Stomach (tissue), 19 donors: ENCODE measurements at places on chromosomes 12 and 14. TPM values are rescaled to one million over a fixed set of nuclear protein-coding genes. Genes with fewer than 3 reads are reported as not detected.

- no peak overlapping the region for H3K27ac ChIP-seq
- no peaks in the 10 kb centered on the region for H3K27me3 ChIP-seq
- peak; percentile 50 for DNase-seq
- peaks cover 6% of the 10 kb centered on the region for H3K36me3 ChIP-seq
- H3K4me3 ChIP-seq: no peak overlapping the region
These were observed 54.1 kb downstream of the BEGAIN start for GRCh38 chr14:100532906-100533655.

- no peaks in the 10 kb centered on the region for H3K27me3 ChIP-seq
- no peaks in the 10 kb centered on the region for H3K36me3 ChIP-seq
- no peak overlapping the region for H3K4me3 ChIP-seq
- DNase-seq: no peak
These were observed 8.3 kb upstream of the ZNF641 start for GRCh38 chr12:48358937-48359513.

- H3K4me3 ChIP-seq: no peak overlapping the region
- no peak for DNase-seq
- H3K27ac ChIP-seq: no peak overlapping the region
- H3K4me1 ChIP-seq: no peaks in the 10 kb centered on the region
These were observed 23.0 kb upstream of the AMN start for GRCh38 chr14:102899516-102899900.

DNA sequence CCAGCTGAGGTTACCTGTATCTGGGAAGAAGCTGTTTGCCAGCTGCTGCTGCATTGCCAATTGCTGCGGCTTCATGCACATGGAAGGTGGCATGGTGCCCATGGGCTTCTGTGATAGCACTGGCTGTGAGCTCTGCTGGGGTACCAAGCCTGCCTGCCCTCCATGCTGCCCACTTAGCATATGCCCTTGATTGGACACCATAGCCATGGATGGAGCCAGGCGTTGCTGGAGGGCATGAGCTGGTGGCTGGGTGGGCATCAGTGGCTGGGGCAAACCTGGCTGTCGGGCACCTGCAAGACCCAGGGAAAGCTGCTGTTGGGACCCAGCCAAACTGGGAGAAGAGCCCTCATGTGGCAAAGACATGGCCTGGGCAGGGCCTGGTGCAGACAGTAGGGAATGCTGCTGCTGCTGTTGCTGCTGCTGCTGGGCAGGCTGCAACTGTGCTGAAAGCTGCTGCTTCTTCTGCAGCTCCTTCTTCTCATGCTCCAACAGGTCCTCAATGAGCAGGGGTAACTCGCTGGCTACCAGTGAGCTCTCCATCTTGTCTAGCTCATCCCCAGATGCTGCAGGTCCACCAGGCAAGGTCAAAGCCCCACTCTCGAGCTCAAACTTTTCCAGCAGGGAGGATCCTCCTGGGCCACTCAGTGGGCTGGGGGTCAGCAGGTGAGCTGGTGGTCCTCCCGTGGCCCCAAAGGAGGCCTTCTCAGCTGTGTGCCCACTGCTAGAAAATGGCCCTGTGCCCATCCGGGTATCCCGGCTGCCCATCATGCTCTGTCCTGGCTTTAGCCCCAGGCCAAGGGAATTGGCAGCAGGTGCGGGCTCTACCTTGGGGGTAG is 18.8 kb upstream of the PRKAG1 start:
- H3K36me3 ChIP-seq: peaks cover 98% of the 10 kb centered on the region
- H3K4me1 ChIP-seq: no peaks in the 10 kb centered on the region
- H3K4me3 ChIP-seq: no peak overlapping the region
- no peak for DNase-seq
- no peaks in the 10 kb centered on the region for H3K27me3 ChIP-seq

GRCh38 chr12:88391556-88391955 is 188.7 kb downstream of the KITLG start:
- no peaks in the 10 kb centered on the region for H3K4me1 ChIP-seq
- no peak overlapping the region for H3K4me3 ChIP-seq
- no peaks in the 10 kb centered on the region for H3K36me3 ChIP-seq
- no peak for DNase-seq

DNA sequence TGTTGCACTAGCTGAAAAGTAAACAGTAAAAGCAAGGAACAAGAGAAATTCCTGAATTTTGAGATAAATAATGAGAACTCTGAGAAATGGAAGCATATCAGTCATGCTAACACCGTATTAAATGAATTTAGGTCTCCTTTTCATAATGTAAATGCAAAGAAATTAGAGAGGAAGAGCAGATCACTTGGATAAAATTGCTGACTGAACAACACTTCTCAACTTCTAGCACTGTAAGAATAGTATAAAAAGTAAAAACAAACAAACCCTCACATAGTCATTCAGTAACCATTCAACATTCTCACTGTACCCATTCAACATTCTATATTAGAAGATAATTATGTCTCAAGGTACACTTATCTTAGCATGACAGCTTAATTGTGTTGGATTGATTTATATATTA is 217.3 kb upstream of the LRFN5 start:
- H3K27ac ChIP-seq: no peak overlapping the region
- no peak for DNase-seq
- no peak overlapping the region for H3K4me3 ChIP-seq
- H3K4me1 ChIP-seq: no peaks in the 10 kb centered on the region
- H3K27me3 ChIP-seq: no peaks in the 10 kb centered on the region

- no peak overlapping the region for H3K4me3 ChIP-seq
- no peaks in the 10 kb centered on the region for H3K27me3 ChIP-seq
- peak overlapping the region; percentile 89 for H3K27ac ChIP-seq
- DNase-seq: peak; percentile 36
These were observed 18.1 kb upstream of the NEK9 start for GRCh38 chr14:75144944-75145343.

DNA sequence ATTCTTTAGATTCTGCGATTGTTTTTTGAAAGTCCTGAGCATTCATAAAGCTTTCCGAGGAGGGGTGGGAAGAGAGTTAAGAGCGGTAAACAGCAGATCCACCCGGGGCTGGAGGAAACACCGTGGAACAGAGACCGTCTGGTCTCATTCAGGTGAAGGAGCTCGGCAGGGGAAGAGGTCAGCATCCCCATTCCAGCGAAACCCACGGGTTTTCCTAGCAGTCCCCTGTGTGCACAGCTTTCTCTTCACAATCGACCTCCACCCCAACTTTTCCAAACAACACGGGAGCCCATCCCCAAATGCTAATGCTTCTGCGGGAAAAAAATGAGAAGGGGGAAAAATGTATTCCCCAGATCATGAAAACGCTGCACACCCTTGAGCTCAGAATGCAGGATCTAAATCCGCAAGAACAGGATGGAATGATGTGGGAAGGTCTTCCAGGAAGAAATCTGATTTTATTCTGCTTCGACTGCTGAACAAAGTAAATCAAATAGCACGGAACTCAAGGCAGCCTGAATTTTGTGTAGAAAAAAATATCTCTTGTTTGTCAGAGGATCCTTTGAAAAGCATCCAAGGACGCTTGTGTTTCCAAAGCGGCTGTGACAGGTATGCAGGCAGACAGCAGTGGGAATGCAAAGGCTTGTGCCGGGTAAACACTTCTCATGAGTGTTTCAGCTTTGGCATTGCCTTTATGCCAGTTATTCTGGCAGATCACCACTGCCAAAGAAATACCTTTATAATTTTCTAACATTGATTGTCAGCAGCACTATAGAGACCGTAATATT is 128.8 kb downstream of the NDUFA12 start:
- peaks cover 3% of the 10 kb centered on the region for H3K27me3 ChIP-seq
- peaks cover 23% of the 10 kb centered on the region for H3K4me1 ChIP-seq
- H3K36me3 ChIP-seq: no peaks in the 10 kb centered on the region
- no peak for DNase-seq
- H3K27ac ChIP-seq: no peak overlapping the region

DNA sequence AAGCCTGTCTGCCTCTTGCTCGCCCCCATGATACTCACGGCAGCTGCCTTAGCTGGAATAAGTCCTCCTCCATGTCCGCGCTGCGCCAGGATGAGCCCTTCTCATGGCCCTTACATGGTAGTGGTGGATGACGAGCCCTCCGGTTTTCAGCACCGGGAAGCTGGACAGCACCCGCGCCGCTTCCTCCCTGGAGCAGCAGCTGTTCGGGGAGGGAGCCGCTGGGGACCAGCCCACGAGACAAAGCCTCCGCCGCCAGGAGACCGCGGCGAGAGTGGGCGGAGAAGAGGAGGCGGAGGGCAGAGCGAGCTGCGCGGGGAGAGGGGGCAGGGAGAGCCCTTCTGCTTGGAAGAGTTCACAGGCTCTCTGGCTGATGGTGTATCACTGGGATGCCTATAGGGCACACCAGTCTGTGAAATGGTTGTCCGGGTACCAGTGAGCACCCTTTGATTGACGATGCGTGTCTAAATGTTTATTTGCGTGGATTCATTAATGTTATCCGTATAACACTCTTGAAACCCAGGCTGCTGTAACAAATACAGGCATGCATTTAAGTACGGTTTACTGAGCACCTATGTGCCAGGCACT is at the start of gene SVOP:
Gene SVOP (minus strand): TSS at position 273 of the 585 bp plus-strand sequence. CDS start 200 bp downstream, at position 73.
- H3K27ac ChIP-seq: no peak within 1 kb of the TSS
- no peak within 1 kb of the TSS for H3K4me3 ChIP-seq
- H3K36me3 ChIP-seq: no peaks in the 10 kb centered on the region
- DNase-seq: peak; percentile 58
- no peaks in the 10 kb centered on the region for H3K4me1 ChIP-seq

- H3K27me3 ChIP-seq: no peaks in the 10 kb centered on the region
- no peak overlapping the region for H3K27ac ChIP-seq
- H3K4me1 ChIP-seq: peaks cover 17% of the 10 kb centered on the region
- no peak for DNase-seq
- no peak overlapping the region for H3K4me3 ChIP-seq
- H3K36me3 ChIP-seq: no peaks in the 10 kb centered on the region
These were observed 3.4 kb upstream of the ABCB9 start for GRCh38 chr12:122969676-122970075.

- DNase-seq: peak; percentile 26
- no peaks in the 10 kb centered on the region for H3K4me1 ChIP-seq
- H3K4me3 ChIP-seq: no peak overlapping the region
- no peak overlapping the region for H3K27ac ChIP-seq
These were observed 64.6 kb downstream of the VRK1 start for GRCh38 chr14:96861568-96862310.

- H3K4me3 ChIP-seq: no peak overlapping the region
- H3K4me1 ChIP-seq: no peaks in the 10 kb centered on the region
- H3K27ac ChIP-seq: no peak overlapping the region
- no peaks in the 10 kb centered on the region for H3K27me3 ChIP-seq
- DNase-seq: no peak
These were observed 63.1 kb upstream of the TRHDE start for GRCh38 chr12:72209086-72209485.

DNA sequence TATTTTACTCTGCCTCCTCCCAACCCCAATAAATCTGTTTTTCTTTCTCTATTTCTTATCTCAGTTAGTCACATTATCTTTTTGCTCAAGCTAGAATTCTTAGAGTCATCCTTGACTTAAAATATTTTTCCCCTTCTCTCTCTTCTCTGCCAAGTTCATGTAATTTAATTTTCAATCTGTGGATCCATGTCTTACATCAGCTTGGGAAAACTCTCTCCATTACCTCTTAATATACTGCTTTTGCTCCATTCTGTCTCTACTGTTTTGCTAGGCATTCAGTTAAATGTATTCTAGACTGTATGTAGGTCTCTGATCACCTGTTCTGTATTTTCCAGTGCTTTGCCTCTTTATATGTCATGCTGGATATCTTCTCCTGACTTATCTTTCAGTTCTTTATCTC is 51.0 kb upstream of the NR1H4 start:
- DNase-seq: no peak
- H3K27me3 ChIP-seq: no peaks in the 10 kb centered on the region
- H3K27ac ChIP-seq: no peak overlapping the region
- no peak overlapping the region for H3K4me3 ChIP-seq

GRCh38 chr12:125136702-125137101 is 71.5 kb downstream of the AACS start:
- no peaks in the 10 kb centered on the region for H3K4me1 ChIP-seq
- H3K27ac ChIP-seq: no peak overlapping the region
- H3K36me3 ChIP-seq: no peaks in the 10 kb centered on the region

DNA sequence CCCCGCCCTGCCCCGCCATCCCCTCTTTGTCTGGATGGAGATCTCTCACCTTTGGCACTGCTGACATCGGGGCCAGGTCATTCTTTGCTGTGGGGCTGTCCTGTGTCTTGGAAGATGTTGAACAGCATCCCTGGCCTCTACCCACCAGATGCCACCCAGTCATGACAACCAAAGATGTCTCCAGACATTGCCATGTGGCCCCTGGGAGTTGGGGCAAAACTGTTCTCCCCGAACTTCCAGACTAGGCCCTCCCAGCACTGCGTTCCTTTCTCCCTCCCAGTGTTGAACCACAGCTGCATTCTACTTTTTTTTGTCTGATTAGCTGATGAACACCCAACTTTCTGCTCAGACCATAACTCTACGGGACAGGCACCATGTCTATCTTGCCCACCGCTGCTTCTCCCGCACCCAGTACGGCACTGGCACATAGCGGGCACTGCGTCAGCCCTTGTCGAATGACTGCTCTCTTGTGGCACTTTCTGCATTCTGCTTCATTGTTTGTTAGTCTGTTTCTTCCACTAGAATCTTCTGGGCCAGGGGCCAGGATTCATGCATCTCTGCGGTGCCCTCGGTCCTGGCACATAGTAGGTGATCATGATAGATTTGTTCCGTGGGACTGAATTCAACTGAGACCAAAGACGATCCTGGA is 13.1 kb upstream of the MYL2 start:
- H3K27ac ChIP-seq: no peak overlapping the region
- no peak for DNase-seq
- no peaks in the 10 kb centered on the region for H3K36me3 ChIP-seq
- peaks cover 8% of the 10 kb centered on the region for H3K4me1 ChIP-seq
- peaks cover 74% of the 10 kb centered on the region for H3K27me3 ChIP-seq
- H3K4me3 ChIP-seq: no peak overlapping the region

DNA sequence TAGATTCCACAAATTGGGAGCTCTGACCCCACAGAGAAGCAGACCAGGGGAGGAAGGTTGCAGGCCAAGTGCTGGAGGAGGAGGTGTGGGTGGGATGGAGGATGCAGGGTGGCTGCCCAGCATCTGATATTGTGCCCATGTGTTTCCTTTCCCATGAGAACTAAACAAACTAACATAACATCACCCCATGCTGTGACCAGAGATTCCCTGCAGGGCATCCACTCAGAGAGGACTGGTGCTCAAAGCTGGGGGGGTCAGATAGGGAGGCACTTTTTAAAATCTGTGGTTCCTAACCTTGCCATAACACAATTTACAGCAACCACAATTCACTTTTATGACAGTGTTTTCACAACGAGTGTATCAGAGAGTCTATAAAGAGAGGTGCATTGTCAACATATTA is 1277.6 kb downstream of the AACS start:
- no peak for DNase-seq
- H3K4me1 ChIP-seq: no peaks in the 10 kb centered on the region
- no peaks in the 10 kb centered on the region for H3K36me3 ChIP-seq
- no peak overlapping the region for H3K27ac ChIP-seq
- no peaks in the 10 kb centered on the region for H3K27me3 ChIP-seq

- no peaks in the 10 kb centered on the region for H3K36me3 ChIP-seq
- H3K27ac ChIP-seq: no peak overlapping the region
These were observed 23.8 kb downstream of the TMTC1 start for GRCh38 chr12:29759950-29760349.

The HOXC9 gene
- total RNA-seq: not detected

The TAS2R43 gene
- not detected for total RNA-seq

The TAS2R19 gene
- total RNA-seq: 12.3 TPM

The PLEKHG3 gene
- total RNA-seq: 292 TPM

The ZC2HC1C gene
- total RNA-seq: 10.4 TPM

The TXNRD1 gene
- 208 TPM for total RNA-seq

The PSME1 gene
- total RNA-seq: 40.0 TPM

The KCNC2 gene
- total RNA-seq: 0.37 TPM
